ENCODE measurements at places on chromosomes 2 and 18.

DNA sequence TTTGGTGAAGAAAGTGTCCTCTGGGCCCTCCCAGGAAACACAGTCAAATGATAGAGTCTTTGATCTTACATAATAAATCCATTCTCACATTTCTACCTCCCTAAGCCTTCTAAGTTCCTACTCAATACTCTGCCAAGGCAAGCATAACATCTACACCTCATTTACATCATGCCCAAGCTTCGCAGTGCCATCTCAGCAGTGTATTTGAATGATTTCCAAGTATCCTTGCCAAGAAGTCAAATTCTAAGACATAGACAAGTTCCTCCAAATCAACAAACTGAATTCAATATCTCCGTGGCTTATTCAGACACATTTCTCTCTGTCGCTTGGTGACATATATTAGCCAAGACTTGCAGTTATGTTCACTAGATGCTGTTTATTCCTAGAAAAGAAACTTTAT, 8.1 kb upstream of the MLPH start:
- no peak for DNase-seq

DNA sequence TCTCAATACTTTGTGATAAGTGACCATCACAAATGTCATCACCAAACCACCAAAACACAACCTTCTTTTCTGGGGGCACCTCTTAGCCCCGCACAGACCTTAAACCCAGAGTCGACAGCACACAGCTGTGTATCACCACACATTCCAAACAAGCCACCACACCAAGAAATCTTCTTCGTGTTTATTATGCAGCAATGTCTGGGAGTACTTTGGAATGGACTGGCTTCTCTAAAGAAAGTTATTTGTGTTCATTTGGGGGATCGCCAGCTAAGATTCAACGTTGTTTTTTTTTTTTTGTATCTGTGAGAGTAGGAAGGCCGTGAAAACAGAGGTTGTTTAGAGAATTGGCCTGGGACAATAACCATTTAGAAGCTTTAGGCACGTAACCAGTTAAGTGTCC, 1.1 kb upstream of the MTA3 start:
- DNase-seq, result no peak

GRCh38 chr18:11587432-11587831, 22.0 kb upstream of the SLC35G4 start:
- no peak for DNase-seq

DNA sequence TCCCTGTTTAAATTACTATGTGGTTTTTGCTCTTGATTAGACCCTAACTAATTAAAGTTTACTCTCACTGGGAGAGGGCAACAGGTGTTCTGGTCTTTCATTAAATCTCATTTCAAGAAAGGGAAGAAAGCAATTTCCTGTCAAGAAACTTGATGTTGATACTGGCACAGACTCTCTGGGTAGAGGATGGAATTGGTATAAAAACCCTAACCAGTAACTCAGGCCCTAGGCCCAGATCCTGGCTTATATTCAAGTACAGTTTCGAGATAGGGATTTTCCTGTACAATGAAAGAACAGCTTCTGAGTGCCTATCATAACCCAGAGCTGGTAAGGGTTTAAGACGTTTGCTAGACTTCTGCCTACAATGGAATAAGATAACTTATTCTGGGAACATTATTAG, 61.6 kb upstream of the ACYP2 start:
- DNase-seq, result no peak

- DNase-seq, result no peak
Measured at GRCh38 chr2:19362094-19362754, 3.8 kb upstream of the OSR1 start.

- DNase-seq, result no peak
Measured at GRCh38 chr2:66429693-66430504, 5.0 kb upstream of the MEIS1 start.
